ENCODE measurements at places on chromosomes 1 and 21. TPM values are rescaled to one million over a fixed set of nuclear protein-coding genes. Genes with fewer than 3 reads are reported as not detected.

The ERRFI1 gene
- 3.5 TPM for total RNA-seq

The PLA2G2C gene
- not detected for total RNA-seq

GRCh38 chr1:16184557-16185303 lies 27.7 kb downstream of the ARHGEF19 start:
- DNase-seq, result no peak
- H3K27ac ChIP-seq, result no peak overlapping the region
- no peaks in the 10 kb centered on the region for H3K27me3 ChIP-seq
- no peaks in the 10 kb centered on the region for H3K4me1 ChIP-seq
- no peak overlapping the region for H3K4me3 ChIP-seq
- H3K36me3 ChIP-seq, result no peaks in the 10 kb centered on the region

The ZNF124 gene
- 21.0 TPM for total RNA-seq

GRCh38 chr21:8990326-8991087 lies 1530.9 kb upstream of the TPTE start:
- no peak for DNase-seq
- no peaks in the 10 kb centered on the region for H3K36me3 ChIP-seq
- H3K4me1 ChIP-seq, result no peaks in the 10 kb centered on the region

DNA sequence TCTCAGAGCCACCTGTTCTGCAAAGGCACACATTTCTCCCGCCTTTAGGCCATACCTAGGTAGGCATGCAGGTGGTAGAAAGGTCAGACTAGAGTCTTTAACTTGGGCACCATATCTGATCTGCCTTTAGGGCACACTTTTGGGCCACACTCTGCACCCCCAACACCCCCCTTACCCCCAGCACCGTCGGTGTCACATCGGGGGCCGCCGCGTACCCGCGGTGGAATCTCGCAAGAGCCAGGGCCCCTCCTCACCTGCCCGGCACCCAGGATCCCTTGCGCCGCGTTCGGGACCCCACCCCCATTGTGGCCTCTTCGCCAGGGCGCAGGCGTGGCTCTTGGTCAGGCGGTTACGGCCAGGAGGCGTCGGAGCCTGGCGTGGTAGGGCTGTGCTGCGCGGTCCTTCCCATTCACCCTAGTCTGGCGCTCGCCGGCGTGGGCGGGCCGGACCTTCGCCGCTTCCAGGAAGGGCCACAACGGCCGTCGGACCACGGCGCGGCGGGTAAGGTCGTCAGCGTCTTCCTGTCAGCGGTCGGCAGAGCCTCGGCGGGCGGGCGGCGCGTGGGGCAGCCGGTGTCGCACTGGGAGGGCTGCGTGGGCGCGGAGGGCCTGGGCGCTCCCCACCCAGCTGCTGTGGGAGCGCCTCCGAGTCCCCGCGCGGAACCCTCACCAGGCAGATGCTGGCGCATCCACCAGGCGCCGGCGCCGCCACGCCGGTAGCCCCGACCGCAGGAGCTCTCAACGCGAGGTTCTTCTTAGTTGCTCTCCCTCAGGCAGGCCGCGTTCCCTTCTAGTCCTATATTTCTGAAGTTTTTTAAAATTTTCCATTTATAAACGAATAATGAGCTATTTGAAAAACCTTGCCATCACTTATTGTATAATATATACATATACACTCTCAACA lies at the start of gene DNAH14:
Gene DNAH14, plus strand, starts transcription at position 341 of the 903 bp plus-strand sequence. CDS start 23,028 bp downstream, outside the sequence.
- H3K36me3 ChIP-seq, result no peaks in the 10 kb centered on the region
- H3K4me1 ChIP-seq, result no peaks in the 10 kb centered on the region
- H3K27me3 ChIP-seq, result no peaks in the 10 kb centered on the region

The RGL1 gene
- total RNA-seq, result 3.3 TPM

The GPR37L1 gene
- total RNA-seq, result not detected

The TNFRSF8 gene
- 1.5 TPM for total RNA-seq

GRCh38 chr1:179774000-179774399 lies 30.9 kb downstream of the FAM163A start:
- no peaks in the 10 kb centered on the region for H3K4me1 ChIP-seq
- H3K27ac ChIP-seq, result no peak overlapping the region
- H3K27me3 ChIP-seq, result no peaks in the 10 kb centered on the region
- DNase-seq, result no peak

GRCh38 chr21:39633770-39634181 lies 21.0 kb downstream of the B3GALT5 start:
- no peaks in the 10 kb centered on the region for H3K27me3 ChIP-seq
- H3K36me3 ChIP-seq, result no peaks in the 10 kb centered on the region
- DNase-seq, result no peak
- no peak overlapping the region for H3K4me3 ChIP-seq
- no peak overlapping the region for H3K27ac ChIP-seq

The ADGRL4 gene
- not detected for total RNA-seq

- no peak overlapping the region for H3K4me3 ChIP-seq
- DNase-seq, result no peak
- no peaks in the 10 kb centered on the region for H3K36me3 ChIP-seq
- H3K27me3 ChIP-seq, result no peaks in the 10 kb centered on the region
Measured at GRCh38 chr1:119483441-119484200, 23.4 kb upstream of the HSD3B1 start.

- DNase-seq, result no peak
- no peak overlapping the region for H3K27ac ChIP-seq
- no peak overlapping the region for H3K4me3 ChIP-seq
Measured at GRCh38 chr1:109794319-109795132, 30.8 kb upstream of the EPS8L3 start.

The AMY1A gene
- not detected for total RNA-seq
